ENCODE measurements at places on chromosomes 3 and 15.

GRCh38 chr15:24676431-24676830, 856 bp downstream of the NPAP1 start:
- no peak for DNase-seq

GRCh38 chr3:149480326-149481017, 6.0 kb downstream of the TM4SF4 start:
- DNase-seq, result peak; percentile 35

DNA sequence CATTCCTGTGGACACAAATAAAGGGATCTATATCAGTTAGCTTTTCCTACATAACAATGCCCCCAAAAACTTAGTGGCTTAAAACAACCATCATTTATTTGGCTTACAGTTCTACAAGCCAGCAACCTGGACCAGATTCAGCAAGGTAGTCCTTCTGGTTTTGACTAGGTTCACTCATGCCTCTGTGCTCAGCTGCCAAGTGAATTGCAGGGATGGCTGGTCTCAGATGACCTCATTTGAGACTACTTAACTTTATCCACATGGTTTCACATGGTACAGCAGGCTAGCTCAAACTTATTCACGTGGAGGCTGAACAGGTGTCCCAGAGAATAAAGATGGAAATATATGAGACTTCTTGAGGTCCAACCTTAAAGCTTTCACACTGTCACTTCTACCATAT, 119.3 kb upstream of the BFSP2 start:
- peak; percentile 8 for DNase-seq

- DNase-seq, result no peak
These were observed 33.2 kb upstream of the TRPC1 start for GRCh38 chr3:142690613-142691012.

- peak; percentile 26 for DNase-seq
These were observed 137.7 kb downstream of the BBX start for GRCh38 chr3:107660306-107660976.

DNA sequence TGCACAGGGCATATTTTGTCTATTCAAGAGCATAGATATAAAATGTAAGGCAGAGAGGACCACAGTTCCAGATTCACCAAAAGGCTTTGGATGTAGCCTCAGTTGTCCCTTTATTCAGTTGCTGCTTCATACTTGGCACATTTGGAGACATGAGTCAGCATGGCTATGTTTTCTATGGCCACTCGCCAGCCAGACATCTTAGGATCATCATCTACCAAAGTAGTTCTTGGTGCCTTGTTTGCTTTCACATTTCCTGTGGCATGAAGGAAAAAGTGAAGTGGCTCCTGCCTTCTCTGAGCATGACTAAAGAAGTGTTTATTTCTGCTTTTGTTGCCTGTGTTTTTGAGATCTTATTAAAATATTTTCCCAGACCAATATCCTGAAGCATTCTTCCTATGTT, 7.2 kb downstream of the SUSD5 start:
- DNase-seq, result no peak

Measured in NCI-H446 (cell line).